RCC 7860 (cell line): ENCODE measurements at places on chromosomes 16 and 17.
A peak's percentile ranks its signal among the peaks of the same experiment; 100 is the strongest.

GRCh38 chr17:67534941-67535340 lies 157.9 kb downstream of the PITPNC1 start:
- no peak for DNase-seq

- DNase-seq, result no peak
Measured at GRCh38 chr16:10098991-10099390, 83.2 kb downstream of the GRIN2A start.

- no peak for DNase-seq
Measured at GRCh38 chr17:79617740-79618382, 7.0 kb upstream of the RBFOX3 start.

GRCh38 chr16:54102888-54103866 lies 183.4 kb downstream of the IRX3 start:
- no peak for DNase-seq

- DNase-seq, result peak; percentile 90
Measured at GRCh38 chr17:62895320-62896301, 70.4 kb upstream of the TANC2 start.

DNA sequence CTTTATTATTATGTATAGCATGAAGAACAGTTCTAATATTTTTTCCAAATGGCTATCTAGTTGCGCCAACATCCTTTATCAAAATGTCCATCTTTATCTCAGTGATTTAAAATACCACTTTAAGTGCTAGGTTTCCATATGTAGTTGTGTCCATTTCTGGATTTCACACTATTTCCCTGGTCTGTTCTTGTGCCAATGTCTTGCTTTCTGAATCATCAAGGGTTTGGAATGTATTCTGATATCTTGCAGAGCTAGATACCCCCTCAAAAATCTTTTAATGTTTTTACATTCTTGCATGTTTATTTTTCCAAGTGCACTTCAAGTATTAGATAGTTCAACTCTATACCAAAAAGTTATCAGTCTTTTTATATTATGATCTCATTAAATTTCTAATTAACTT lies 14.3 kb downstream of the MBTD1 start:
- no peak for DNase-seq

GRCh38 chr16:78956859-78957258 lies 643.7 kb downstream of the MAF start:
- DNase-seq, result no peak

GRCh38 chr17:67620636-67621035 lies 97.1 kb upstream of the NOL11 start:
- no peak for DNase-seq

DNA sequence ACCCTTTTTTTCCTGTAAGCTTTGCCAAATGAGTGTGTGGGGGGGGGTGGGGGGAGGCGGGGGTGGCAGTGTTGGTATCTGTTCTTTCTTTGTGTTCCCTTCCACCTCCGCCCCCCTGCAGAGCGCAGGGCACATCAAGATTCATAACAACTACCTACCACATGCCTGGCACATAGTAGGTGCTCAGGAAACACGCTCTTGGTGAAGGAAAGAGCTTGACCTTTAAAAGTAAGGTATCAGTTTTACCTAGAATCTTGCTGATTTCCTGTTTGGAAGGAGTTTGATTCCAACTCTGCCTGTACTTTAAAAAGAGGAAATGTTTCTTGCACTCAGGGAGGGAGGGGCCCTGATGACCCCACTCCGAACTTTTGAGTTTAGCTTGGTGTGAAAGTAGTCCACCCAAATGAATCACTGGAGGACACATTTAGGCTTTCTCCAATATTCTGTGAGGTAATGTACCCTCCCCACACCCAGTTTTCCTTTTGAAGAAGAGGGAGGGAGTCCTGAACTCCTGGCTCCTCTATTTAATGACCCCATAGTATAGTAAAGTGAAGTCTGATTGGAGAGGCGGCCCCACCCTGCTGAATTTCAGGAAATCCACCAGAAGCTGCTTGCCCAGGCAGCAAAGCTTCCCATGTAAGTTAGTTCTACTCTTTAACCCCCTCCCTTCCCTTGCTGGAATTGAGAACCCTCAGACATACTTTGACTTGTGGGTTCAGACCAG lies 560 bp upstream of the FAM20A start:
- no peak for DNase-seq
